Heart right ventricle (tissue), 16 donors: ENCODE measurements at places on chromosomes 7 and 10.
A peak's percentile ranks its signal among the peaks of the same experiment; 100 is the strongest.

DNA sequence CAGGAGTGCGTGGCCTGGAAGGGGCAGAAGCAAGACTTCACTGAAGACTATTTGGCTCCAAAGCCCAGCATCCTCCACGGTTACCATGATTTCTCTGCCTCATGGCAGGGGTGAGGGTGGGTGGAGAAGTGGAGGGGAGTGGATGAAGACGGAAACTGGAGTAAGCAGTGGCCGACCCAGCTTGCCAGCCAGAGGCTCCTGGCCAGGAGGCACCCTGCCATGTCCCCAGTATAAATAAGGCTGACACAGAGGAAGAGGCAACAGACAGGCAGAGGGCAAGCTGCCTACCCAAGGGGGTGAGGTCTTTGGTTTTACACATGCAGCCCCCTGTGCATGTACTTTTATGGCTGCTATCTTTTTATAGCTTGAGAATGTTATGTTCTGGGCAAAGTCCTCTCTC lies 102.6 kb upstream of the TBX20 start:
- DNase-seq: no peak

- no peak for DNase-seq
Observed at GRCh38 chr10:60962946-60963345, 19.0 kb upstream of the RHOBTB1 start.

DNA sequence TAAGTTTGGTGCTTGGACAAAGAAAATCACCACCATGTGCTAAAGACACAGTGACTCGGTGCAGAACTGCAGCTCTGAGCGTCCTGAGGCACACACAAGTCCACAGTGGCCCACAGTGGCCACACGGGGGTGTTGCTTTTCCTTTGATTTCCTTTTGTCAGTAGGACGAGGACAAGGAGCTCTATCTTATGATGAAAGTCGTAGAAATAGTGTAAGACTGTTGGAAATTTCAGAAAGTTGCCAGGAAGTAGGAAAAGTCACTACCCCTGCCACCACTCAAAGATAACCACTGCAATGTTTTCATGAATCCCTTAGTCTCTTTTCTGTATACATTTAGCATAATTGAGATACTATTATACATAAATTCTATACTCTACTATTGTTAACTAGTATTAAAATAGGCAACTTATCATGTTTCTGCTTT lies 146.0 kb downstream of the TNS3 start:
- peak; percentile 68 for DNase-seq

GRCh38 chr10:12877150-12877549 lies 124.4 kb downstream of the CCDC3 start:
- no peak for DNase-seq
